ENCODE measurements at places on chromosomes 2 and 18. TPM values are rescaled to one million over a fixed set of nuclear protein-coding genes. Genes with fewer than 3 reads are reported as not detected.

- DNase-seq = no peak
Measured at GRCh38 chr2:164323978-164324377, 297.3 kb downstream of the GRB14 start.

DNA sequence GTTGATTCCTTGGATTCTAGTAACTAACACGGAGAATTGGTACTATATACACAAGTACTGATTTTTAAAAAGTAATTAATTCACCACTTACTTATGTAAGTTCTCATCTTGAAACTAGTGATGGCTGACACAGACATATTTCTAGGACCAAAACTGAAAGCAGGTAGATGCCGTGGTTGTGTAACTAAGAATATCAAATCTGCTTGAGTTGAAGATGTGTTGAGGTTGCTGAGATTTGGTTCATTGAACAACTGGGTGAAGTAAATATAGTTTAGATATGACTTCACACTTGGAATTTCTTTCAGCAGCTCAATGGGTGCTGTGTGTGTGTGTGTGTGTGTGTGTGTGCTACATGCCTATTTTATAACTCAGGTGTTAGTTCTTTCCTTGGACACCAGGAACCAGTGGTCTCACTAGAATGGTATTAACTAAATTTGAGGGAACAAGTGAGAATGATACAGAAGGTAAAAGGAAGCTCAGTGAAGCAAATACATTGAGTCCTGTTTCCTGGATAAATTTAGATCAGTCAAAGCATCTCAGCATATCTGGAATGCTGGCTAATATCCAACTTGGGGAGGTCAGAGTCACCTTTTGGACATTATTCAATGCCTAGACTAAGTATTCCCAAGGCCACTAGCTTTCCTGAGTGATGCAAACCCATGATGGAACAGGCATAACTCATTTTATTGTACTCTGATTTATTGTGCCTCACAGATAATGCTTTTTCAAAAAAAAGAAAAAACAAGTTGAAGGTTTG lies 110.7 kb upstream of the ZEB2 start:
- DNase-seq = no peak

GRCh38 chr2:147294825-147295392 lies 549.9 kb upstream of the ACVR2A start:
- no peak for DNase-seq

Gene GRP
- total RNA-seq = not detected

GRCh38 chr2:70014959-70015358 lies 53.5 kb upstream of the ASPRV1 start:
- DNase-seq = no peak

Gene ST8SIA3
- not detected for total RNA-seq

DNA sequence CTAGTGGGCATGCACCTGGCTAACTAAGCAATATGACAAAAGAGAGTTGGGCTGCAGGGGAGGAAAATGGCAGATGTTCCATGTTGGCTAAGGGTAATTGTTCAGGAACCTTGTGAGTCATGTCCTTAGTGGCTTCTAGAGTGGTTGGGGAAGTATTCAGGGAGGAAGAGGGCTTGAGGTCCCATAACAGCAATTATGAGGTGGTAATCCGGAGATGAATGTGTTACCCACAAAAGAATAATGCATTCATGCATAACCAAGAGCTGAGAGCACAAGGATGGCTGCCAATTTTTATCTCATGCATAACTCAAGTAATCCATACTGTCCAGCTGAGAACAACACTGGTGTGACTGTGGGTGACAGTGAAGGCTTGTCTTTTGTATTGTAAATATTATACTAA lies 42.9 kb downstream of the TMEFF2 start:
- DNase-seq = no peak

DNA sequence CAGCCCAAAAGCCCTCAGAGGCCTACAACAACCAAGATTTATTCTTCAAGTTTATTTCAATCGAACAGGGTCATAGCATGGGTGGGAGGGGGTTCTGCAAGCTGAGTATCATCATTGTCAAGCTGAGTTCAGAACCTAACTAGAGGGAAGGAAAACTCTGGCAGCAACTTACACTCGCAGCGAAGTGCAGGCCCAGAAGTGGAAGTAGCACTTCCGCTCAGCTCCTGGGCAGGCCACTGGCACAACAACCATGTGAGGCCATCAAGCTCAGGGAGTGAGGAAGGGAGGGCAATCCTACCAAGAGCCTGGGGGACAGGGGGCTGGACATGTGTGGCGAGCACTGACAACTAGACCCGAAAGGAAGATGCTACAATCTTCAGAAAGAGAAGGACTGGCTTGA lies 4.8 kb downstream of the UXS1 start:
- no peak for DNase-seq

- DNase-seq = peak; percentile 66
Measured at GRCh38 chr2:26946841-26947784, 23.3 kb upstream of the MAPRE3 start.

DNA sequence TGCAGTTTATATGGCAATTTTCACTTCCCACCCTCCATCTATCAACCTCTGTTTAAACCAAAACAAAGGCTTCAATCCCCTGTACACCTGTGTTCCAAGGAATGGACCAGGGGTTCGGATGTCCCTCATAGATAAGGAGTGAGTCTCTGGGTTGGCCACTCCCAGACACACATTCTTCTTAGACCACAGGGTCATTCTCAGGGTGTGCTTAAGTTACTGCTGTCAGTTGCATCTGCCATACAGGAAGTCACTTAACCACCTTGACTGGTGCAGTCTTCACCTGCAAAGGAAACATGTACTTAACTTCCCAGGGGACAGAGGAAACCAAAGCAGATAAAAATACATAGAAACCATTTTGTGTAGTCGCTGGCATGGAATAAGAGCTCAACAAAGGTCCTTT lies 151.0 kb upstream of the NDUFV2 start:
- no peak for DNase-seq

DNA sequence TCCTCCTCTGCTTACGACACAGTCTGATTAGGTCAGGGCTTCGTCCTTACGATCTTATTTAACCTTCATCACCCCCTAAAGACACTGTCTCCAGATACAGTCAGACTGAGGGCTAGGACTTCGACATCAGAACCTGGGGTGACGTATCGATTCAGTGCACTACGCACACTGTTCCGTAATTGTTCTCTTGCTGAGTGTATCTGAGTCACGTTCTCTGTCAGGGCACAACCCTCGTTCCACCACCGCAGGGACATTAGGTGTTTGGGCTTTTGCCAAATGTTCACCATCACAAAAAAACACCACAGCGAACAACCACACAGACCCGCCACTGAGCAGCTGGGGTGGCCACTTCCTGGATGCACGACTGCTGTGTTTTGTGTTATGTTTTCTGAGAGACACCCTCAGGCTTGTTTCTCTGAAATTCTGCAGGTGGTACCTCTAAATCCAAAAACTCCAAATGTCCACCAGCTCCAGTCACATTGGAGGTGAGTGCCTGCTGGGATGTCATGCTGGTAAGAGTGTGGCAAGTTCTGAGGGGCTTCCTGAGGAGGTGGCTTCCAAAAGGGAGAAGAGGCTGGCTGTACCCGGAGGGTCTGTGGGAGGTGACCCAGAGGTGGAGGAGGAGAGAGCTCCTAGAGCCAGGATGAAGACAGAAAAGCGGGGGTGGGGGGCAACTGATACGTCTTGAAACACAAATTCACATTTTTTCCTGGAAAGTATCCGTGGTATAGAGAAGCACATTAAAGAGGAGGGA lies 66.6 kb downstream of the ADNP2 start:
- DNase-seq = no peak

DNA sequence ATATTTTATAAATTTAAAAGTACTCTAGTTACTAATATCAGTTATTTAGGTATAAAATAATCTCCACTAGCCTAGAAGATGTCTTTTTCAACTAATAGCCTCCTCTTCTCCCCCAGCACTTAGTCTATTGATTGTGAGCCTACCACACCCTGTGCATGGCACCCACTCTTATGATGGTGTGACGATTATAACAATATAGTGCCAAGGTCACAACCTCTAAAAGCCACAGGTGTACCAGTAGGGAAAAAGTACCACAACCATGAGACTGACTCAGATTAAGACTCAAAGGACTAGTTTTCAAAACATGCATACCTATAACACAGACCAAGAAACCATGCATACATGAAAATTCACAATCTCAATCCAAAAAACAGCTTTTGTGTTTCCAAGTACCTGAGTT lies 27.6 kb downstream of the THADA start:
- DNase-seq = no peak

- no peak for DNase-seq
Measured at GRCh38 chr2:210092791-210093190, 78.4 kb downstream of the KANSL1L start.

DNA sequence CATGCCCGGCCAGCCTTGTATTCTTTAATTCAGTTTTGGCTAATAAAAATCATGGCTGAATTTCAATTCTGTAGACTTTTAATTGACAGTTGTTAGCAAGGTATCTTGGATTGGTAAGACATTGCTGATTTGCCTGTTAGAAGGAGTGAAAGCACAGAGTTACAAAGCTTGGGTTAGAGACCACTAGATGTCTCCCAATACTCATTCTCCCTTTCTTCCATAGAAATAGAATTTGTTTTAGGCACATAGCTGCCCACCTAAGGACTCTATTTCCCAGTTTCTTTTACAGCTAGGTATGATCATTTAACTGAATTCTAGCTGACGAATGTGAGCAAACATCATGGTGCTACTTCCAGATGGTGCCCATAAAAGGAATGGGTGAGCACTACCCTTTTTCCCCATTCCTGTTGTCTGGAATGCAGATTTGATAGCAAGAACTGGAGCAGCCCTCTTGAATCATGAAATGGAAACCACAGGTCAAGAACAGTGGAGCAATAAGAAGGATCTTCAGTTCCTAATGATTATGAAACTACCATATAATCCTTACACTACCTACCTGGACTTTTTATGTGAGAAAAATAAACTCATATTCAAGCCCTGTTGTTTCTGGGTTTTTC lies 17.5 kb downstream of the PECR start:
- no peak for DNase-seq

DNA sequence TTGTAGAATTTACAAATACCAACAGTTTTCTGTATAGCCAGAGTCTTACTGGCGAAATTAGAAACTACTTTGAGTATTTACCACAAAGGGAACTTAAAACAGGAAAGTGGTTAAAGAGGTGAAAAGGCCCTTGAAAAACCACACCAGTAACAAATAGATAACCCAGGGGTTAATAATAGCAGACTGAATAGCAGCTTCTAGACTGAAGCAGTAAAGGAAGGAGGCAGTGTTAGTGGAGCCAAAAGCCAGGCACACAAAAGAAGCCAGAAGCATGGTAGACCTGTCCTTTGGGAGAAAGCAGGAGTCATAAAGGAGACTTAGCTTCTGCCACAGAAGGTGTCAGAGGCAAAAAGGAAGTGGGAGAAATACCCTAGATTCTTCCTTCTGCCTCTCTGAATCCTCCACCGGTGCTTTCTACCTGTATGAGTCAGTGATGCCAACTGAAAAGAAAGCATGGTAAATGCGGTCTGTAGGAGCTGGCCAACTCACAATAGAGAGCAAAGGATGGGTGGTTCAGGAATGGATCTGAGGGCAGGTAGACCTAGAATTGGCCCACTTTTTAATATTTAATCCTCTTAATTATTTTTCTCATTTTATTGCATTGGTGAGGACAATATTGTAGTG lies 97.3 kb downstream of the ARL6IP6 start:
- DNase-seq = no peak

DNA sequence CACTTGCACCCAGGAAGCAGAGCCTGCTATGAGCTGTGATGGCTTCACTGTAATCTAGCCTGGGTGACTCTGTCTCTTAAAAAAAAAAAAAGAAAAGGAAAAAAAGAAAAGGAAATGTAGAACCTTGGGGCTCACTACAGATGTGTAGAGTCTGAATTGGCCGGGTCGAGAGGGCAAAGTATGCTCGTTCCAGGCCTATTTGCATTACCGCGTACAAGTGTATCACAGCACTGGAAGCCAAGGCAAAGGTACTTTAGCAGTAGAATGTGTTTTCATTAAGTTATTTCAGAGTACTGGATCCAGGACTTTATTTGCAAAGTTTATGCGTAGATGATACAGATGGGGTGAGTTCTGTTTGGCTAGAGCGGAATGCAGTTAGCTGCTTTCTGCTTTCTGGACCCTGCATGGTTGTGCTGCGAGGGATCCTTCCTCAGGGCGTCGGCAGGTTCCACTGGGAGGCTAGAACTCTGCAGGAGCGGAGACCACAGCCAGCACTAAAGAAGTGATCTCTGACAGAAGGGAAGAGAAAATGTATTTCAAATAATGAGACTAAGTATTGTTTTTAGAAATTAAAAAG lies 51.8 kb downstream of the LDLRAD4 start:
- DNase-seq = no peak

GRCh38 chr2:175030380-175031271 lies 25.4 kb upstream of the CHN1 start:
- DNase-seq = no peak

- DNase-seq = no peak
Measured at GRCh38 chr2:140929849-140930248, 1201.0 kb downstream of the LRP1B start.

GRCh38 chr18:48460929-48461583 lies 51.9 kb upstream of the ZBTB7C start:
- DNase-seq = no peak

DNA sequence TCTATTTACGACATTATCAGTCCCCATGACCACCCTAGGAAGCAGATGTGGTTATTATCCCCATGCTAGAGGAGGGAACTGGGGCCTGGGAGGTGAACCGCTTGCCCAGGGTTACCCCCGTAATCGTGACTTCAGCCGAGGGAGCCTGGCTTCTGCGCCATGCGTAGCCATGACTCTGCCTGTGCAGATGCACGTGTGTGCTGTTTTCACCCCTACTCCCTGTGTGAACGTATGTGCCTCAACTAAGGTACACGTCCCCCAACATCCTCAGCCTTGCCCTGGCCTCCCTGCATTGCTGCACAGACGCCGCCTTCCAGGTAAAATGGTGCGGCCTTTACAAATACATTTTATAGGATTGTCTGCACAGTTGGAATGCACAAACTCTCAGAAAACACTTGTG lies 40.2 kb downstream of the LPIN1 start:
- DNase-seq = no peak

GRCh38 chr2:20050646-20051531 lies 539 bp downstream of the LAPTM4A start:
- DNase-seq = peak; percentile 35

DNA sequence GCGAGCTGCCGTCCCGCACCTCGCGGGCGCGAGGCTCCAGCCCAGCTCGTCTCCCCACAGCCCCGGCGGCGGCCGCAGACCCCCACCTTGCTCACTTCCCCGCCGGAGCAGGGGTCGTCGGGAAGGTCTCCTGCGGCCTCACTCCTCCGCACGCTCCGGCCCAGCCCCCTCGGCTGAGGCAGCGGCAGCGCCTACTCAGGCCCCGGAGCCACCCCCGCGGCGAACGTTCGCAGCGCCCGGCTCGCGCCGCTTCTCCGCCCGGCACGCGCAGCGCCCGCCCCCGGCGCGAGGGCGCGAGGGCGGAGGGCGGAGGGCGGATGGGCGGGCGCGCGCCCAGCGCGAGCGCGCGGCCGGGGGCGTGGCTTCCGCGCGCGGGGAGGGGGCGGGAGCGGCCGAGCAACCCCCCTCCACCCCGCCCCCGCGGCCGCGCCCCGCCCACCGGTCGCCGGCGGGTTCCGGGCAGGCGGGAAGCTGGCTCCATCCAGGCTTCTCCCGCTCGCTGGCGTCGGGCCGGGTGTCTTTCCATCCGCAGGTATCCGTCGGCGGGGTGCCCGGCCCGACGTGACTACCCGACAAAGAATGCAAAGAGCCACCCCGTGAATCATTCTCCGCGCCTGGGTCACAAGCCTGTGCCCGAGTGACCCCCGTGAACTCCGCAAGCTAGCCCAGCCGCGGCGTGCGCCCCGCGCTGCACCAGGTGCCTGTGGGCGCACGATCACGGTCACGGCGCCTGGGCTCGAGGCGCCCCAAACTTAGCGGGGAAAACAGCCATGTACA lies at the start of gene DTNB:
DTNB (minus strand) TSS at position 278 of the 777 bp plus-strand sequence. CDS start 20,917 bp downstream, outside the sequence.
- DNase-seq = peak; percentile 82
